ENCODE measurements at places on chromosomes 5 and 9.
A peak's percentile ranks its signal among the peaks of the same experiment; 100 is the strongest.

- no peak for DNase-seq
Observed at GRCh38 chr5:37604290-37604689, 225.2 kb downstream of the WDR70 start.

- no peak for DNase-seq
Observed at GRCh38 chr9:85984457-85984856, 43.5 kb downstream of the NAA35 start.

DNA sequence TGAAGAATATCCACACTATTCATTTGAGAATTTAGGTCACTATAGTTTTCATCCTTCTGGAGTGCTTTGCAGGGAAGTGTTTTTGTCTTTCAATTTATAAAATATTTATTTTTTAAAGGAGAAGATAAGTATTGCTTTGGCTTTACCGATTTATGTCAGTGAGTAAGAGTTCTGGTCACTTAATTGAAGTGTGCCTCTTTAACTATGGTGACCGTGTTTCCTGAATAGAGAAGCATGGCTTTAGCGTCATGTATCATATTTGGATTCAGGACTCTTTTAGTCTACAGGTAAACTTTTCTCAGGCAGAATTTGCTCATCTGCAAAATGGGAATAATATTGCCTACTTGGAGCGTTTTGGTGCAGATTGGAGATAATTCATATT is 902 bp downstream of the BDP1 start:
- DNase-seq = no peak

DNA sequence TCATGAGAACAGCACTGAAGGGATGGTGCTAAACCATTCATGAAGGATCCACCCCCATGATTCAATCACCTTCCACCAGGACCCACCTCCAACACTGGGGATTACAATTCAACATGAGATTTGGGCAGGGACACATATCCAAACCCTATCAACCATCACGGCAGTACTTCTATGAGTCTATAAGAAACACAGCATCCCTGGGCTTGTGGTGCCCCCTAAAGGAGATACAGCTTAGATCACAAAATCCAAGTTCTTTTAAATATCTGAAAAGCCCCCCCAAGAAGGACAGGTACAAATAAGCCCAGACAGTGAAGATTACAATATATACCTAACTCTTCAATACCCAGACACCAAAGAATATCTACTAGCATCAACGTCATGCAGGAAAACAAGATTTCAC is 233.7 kb upstream of the ADRA1B start:
- DNase-seq = no peak

DNA sequence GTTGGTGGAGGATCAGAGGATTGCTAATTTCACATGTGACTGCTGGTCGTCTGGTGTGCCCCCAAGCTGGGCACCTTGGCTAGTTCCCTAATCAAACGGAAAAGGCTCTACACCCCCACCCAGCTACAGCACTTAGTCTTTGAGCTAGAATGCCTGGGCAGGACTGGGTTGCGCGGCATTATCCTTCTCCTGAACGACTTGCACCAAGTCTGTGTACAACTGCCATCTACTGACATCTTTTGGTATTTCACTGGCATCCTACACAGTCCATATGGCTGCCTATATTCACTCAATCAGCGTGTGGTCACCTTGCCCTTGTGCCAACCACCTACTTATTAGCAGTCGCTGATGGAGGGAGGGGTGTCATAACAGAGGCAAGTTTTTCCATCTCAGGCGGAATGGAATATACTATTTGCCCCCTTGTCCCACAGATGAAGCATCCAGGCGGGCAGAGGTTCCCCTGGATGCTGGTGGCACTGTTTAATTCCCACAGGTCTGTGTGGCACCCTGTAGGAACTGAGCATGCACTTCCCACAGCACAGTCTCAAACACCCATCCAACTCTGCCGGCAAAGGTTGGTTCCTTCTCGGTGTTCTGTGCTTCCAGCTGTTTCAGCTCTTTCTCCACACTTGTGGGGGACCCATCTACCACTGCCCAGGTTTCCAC is 150.1 kb downstream of the OSTF1 start:
- peak; percentile 45 for DNase-seq

GRCh38 chr5:31225118-31225517 is 31.6 kb downstream of the CDH6 start:
- no peak for DNase-seq

DNA sequence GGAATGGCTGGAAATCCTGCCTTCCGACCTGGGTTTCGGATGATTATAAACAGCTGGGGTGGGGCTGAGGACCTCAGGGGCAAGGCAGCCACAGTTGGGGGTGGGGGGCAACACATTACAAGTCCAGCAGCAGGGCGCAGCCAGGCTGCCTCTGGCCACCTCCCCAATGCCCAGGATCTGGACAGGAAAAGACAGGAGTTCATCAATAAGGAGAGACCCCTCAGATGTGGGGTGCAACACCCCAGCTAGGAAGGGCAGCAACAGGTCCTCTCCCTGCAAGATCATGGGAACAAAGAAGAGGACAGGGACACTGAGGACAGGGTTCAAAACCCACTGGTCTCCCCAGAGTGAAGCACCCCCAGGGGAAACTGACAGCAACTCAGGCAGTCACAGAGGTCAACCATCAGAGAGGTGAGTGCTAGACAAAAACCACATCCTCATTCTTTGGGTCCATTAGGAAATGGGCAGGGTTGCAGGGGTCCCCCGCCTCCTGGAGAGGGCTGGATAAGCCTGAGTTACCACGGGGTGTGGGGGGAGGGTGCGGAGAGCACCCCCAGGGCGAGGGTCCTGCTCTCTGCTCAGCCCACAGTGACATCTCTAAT is 33.5 kb downstream of the SEMA4D start:
- DNase-seq = no peak

DNA sequence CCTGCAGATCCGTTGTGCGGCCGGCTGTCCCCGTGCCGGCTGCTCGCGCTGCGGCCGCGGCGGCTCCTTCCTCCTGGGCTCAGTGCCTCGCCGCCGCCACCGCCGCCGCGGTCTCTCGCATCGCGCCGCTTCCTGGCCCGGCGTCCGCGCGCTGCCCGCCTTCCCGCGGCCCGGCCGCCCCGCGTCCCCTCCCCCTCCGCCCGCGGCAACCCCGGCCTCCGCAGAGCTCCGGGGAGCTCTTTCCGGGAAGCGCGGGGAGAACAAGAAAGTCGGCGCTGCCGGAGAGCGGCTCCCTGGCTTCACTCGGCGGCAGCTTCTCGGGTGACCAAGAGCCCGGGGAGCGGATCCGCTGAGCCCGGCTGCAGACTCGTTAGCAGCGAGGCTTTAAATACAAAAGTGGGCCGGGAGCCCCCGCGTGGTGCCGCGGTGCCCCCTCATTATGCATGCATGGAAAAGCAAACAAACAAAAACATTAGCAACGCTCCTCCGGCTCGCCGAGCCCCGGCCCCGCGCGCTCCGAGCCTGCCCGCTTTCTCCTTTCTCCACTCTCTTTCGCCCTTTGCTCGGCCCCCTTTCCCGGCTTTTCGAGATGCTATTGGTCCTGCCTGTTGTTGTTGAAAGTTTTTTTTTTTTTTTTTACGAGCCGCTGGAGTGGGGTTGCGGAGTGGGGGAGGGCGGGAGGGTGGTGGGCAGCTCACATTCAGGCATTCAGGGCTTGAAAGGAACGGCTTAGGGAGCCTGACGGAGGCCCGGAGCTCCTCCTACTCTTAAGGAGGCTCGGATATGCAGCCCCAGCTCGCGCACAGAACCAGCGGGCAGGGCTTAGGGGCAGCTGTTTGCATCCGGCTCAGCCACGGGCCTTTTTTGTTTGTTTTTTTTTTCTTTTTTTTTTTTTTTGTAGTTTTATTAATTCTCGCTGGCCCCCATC is at the start of gene GAS1:
TSS of gene GAS1 (minus strand) at position 361 of the 928 bp plus-strand sequence. CDS start 727 bp downstream, outside the sequence.
- DNase-seq = peak; percentile 86

- no peak for DNase-seq
Observed at GRCh38 chr5:6430418-6431028, 18.1 kb upstream of the UBE2QL1 start.

- DNase-seq = no peak
Observed at GRCh38 chr5:135880278-135880677, 15.4 kb downstream of the IL9 start.

GRCh38 chr9:76796296-76796695 is 32.1 kb downstream of the PCA3 start:
- DNase-seq = no peak

Measured in right lobe of liver (tissue), 6 donors.